ENCODE measurements at places on chromosomes 3 and 15. TPM values are rescaled to one million over a fixed set of nuclear protein-coding genes. Genes with fewer than 3 reads are reported as not detected.

The CMTM8 gene
- 1.5 TPM for total RNA-seq

The CDC25A gene
- total RNA-seq: 15.3 TPM

The ANKRD63 gene
- not detected for total RNA-seq

The NCKIPSD gene
- 3.6 TPM for total RNA-seq

The SHC4 gene
- total RNA-seq: 0.15 TPM

Measured in epithelial cell of umbilical artery (primary cell).